Cerebellar nuclear complex (tissue), 1 donor: ENCODE measurements at places on chromosomes 11 and 22.

DNA sequence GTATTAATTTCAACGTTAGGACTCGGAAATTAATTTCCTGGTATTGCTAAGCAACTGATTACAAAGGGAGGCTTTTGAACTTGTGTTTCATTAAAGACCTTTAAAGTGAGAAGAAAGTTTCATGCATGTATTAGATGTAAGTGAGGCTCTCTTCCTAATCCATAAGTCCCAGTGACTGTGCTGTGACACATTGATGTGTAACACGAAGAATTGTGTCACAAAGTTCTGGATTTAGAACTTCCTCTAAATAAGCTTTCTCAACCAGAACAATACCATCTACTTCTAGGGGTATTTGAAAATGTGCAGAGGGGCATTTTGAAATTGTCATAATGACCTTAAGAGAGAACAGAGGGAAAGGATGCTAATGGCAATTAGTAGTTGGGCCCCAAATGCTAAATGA is 14.4 kb downstream of the DCUN1D5 start:
- no peak for DNase-seq

GRCh38 chr11:123161376-123162030 is 33.5 kb downstream of the CLMP start:
- no peak for DNase-seq

GRCh38 chr11:111378861-111379601 is at the start of gene POU2AF1:
TSS of gene POU2AF1 (minus strand) at chr11:111379275. CDS start at chr11:111379177, 98 bp downstream.
- no peak for DNase-seq

GRCh38 chr22:49230194-49230577 is 597.5 kb downstream of the BRD1 start:
- DNase-seq = no peak

GRCh38 chr11:91326280-91326679 is 898.3 kb upstream of the FAT3 start:
- DNase-seq = no peak

DNA sequence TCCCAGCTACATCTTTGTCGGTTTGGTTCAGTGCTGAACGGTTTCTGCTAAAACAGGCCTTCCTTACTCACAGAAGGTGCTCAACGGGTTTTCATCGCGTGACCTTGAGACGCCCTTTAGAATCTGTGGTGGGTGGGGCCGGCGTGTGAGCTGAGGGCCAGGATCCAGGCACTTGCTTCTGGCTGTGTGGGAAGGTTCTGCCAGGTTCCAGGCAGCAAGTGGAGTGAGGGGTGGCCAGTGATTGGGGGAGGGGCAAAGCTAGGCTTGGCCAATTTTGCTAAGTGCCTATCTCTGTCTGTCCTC is 35.2 kb downstream of the KCNJ4 start:
- no peak for DNase-seq

DNA sequence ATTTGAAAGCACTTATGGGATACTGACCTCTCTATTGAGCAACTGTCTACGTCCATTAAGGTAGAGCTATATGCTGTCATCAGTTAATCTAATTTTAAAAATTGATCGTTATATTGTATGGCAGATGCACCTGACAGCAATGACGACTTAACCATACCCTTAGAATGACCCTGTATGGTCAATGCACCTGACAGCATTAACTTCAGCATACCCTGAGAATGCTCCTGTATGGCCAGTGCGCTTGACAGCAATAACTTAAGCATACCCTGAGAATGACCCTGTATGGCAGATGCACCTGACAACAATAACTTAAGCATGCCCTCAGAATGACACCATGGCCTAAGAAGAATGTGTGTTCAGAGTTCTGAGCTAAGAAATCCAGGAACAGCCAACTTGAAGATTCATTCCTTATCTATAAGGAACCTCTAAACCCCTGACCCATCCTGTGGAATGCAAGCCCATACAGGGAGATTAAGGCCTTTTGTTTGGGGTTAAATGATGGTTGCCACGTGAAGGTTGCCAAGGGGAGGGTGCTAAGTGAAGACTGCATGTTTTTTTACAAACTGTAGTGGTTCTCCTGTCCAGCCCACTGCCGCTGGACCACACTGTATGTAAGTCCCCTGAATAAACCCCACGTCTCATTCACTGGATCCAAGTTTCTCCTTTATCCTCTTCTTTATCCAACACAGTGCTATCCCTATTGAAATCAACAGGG is 138.3 kb downstream of the GUCY1A2 start:
- no peak for DNase-seq

GRCh38 chr11:129995163-129995562 is 7.5 kb downstream of the PRDM10 start:
- DNase-seq = no peak

DNA sequence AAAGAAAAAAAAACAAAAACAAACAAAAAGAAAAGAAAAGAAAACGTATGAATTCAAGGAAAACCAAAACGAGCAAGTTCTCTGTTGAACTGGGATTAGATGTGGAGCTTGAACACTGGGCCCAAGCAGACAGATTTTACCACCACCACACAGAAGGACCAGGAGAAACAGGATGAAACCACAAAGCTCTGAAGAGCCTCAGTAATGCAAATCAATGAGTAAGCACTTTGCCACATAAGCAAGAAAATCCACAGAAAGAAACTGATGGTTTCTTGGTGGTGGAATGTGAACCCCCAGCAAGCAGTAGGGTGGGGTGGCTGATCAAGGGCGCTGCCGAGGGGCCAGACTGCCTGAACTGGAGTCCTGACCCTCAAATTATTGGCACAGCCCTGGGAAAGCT is 50.9 kb upstream of the NFRKB start:
- DNase-seq = no peak

DNA sequence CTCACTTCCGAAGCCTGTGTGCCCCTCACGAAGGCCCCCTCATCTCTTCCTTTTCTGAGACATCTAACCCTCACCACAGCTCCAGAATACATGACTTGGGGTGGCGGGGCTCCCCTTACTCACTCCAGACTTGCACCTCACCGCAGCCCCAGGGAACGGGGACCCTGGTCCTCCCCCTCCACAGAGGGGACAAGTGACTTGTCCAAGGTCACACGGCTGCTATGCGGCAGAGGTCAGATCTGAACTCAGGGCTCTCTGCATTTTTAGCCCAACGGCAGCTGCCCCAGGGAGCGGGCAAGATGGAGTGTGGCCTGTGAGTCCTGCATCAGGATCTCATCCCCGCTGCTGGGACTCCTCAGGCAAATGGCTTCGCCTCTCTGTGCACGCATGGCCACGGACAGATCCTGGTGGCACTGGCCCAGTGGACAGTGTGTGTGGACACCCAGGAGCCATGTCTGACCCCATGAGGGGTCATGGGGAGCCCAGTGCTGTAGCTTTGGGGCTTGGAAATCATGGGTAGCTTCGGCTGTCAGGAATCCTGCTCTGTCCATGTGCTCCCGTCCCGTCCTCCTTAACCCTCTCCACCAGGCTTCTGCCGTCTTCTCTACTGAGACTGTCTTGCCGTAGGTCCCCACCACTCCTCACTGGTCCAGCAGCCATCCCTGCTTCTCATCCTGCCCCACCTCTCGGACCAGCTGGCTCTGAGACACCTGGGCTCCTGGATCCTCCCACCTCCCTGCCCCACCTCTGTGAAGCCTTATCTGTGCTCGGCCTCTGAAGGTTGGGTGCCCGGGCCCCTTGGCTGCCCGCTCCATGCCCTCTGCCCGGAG is 48.0 kb upstream of the CARS1 start:
- no peak for DNase-seq

DNA sequence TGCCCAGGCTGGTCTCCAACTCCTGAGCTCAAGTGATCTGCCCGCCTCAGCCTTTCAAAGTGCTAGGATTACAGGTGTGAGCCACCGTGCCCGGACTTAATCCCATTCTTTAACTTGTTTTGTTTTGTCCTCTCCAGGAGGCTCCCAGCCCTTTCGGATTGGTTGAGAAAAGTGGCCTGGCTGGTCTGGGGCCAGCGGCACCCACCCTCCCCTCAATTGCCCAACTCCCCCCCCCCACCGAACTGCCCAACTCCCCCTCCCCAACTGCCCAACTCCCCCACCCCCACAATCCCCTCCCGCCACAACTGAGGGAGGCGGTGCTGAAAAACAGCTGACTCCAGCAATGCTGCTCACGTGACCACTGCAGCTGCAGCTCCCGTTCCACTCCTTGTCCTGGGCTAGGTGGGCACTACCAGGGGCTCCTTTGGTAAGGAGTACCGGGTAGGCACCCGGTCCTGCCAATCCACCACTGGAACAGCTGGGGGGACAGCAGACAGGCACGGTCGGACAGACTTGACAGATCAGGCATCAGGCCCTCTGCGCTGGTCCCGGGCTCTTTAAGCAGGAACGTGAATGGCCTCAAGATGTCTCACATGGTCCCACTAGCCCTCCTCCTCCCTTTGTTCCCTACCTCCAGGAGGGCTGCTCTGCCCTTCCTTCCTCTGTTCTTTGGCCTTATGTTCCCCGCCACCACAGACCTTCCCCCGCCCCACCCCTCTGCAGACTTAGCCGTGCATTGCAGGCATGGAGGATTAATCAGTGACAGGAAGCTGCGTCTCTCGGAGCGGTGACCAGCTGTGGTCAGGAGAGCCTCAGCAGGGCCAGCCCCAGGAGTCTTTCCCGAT is at the start of gene TCN2:
Gene TCN2, plus strand, starts transcription at position 720 of the 845 bp plus-strand sequence. CDS start 158 bp downstream, outside the sequence.
- DNase-seq = no peak

DNA sequence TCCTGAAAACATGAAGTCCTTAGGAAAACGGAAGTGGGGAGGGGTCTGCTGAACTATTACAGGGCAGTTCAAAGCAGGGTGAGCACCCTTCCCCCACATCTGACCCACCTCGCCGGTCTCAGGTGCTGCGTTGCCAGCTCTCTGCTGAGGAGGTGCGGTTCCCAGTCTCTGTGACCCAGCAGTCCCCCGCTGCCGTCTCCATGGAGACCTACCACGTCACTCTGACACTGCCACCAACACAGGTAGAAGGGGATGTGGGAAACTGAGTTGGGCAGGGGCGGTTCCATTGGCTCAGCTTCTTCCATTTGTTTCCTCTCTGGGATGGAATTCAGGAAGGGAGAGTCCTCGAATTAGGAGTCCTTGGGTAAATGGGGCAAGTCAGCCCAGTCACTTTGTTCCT is 3.3 kb downstream of the C2CD2L start:
- DNase-seq = no peak

DNA sequence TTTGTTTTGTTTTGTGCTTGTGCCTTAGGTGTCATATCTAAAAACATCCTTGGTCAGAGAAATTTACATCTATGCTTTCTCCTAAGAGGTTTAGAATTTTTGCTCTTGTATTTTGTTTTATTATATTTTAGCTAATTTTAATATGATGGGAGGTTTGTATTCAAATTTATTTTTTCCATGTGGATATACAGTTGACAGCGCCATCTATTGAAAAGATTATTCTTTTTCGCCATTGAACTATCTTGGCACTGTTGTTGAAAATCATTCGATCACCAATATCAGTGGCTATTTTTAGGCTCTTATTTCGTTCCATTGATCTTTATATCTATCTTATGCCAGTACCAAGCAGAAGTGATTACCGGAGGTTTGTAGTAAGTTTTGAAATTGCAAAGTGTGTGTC is 510.3 kb downstream of the BRD1 start:
- no peak for DNase-seq

DNA sequence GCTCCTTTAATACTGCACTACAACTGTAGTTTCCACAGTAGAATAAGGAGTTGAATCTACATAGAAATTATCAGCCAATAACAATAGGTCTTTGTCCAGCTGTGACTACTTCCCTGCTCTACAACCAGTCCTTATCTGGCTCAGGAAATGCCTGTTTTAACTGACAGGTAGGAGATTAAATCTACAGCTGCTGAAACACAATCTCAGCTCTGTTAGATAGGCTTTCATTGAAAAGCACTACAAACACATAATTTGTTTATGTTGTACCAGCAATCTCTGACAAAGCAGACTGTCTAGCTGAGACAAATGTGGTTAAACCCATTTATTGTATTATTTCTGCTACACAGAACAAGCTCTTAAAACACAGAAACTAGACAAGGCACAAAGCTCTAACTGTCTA is 230.0 kb downstream of the SOX6 start:
- DNase-seq = no peak

- DNase-seq = no peak
Measured at GRCh38 chr11:64144587-64145472, 21.1 kb downstream of the MACROD1 start.

GRCh38 chr11:65524741-65525545 is at the start of gene SCYL1:
TSS of gene SCYL1 (plus strand) at chr11:65525083. CDS start at chr11:65525154, 71 bp downstream.
- no peak for DNase-seq

DNA sequence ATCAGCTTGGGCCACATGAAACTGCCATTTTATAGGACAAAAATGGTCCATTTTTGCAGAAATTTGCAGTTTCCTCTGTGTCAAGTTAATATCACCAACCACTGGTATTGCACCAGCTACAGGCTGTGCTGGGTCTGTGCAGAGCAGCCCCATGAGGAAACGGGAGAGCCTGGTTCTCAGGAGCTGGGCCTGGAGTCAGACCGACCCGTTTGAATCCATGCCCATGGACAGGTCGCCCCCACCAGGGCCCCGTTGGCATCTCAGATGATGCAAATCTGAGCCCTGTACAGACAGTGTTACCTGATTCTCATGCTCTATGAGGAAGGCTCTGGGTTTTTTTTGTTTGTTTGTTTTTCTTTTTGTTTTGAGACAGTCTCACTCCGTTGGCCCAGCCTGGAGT is 9.8 kb upstream of the SEC14L6 start:
- no peak for DNase-seq

DNA sequence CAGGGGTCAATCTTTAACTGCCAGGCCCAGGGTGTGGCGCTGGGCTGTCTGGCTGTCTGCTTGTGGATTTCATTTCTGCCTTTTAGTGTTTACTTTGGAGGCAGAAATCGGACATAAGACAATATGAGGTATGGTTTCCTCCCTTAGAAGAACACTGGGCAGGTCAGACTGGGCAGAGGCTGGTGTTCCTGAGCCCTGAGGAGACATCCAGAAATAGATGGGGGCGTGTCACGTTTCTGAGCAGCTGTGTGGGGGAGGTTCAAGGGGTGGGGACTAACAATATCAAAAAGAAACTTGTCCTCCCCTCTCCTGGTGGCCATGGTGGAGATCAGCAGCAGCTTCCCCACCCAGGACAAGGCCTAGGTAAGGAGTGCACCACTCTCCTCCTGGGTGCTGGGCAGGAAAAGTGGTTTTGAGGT is at the start of gene ART1:
Gene ART1, plus strand, starts transcription at position 312 of the 419 bp plus-strand sequence. CDS start 14,086 bp downstream, outside the sequence.
- DNase-seq = no peak

- no peak for DNase-seq
Measured at GRCh38 chr22:19197997-19198865, 19.7 kb upstream of the SLC25A1 start.

GRCh38 chr11:83459798-83460197 is 173.6 kb upstream of the CCDC90B start:
- no peak for DNase-seq

DNA sequence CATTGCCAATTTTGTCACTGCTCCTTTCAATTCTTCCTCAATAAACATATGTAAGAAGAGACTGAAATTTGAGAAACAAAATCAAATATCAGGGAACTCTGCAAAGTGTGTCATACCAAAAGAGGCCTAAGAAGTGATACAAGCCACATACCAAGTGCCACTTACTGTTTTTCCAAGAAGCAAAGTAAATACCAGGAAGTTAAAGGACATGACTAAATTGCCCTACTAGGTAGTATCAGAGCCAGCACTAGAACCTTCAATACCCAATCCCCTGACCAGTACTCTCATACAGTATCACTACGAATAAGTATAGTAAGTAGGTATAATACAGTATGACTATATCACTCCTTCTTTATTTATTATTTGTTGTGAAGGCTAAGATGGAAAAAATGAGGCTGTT is 13.6 kb downstream of the MAML2 start:
- no peak for DNase-seq

- no peak for DNase-seq
Measured at GRCh38 chr11:67006029-67006884, 16.7 kb upstream of the SYT12 start.

- no peak for DNase-seq
Measured at GRCh38 chr22:23574371-23574811, 5.7 kb downstream of the IGLL1 start.

GRCh38 chr11:10534316-10534715 is 6.7 kb downstream of the RNF141 start:
- DNase-seq = no peak
